ENCODE measurements at places on chromosomes 12 and 14. TPM values are rescaled to one million over a fixed set of nuclear protein-coding genes. Genes with fewer than 3 reads are reported as not detected.
A peak's percentile ranks its signal among the peaks of the same experiment; 100 is the strongest.

- H3K36me3 ChIP-seq = no peaks in the 10 kb centered on the region
- H3K27me3 ChIP-seq = no peaks in the 10 kb centered on the region
- DNase-seq = no peak
- H3K4me3 ChIP-seq = no peak overlapping the region
- H3K27ac ChIP-seq = no peak overlapping the region
Measured at GRCh38 chr14:92471919-92472318, 41.7 kb upstream of the RIN3 start.

GRCh38 chr12:114439261-114439683, 33.3 kb upstream of the TBX5 start:
- H3K27me3 ChIP-seq = peaks cover 11% of the 10 kb centered on the region
- H3K4me3 ChIP-seq = no peak overlapping the region
- H3K27ac ChIP-seq = no peak overlapping the region
- no peaks in the 10 kb centered on the region for H3K36me3 ChIP-seq
- DNase-seq = no peak
- no peaks in the 10 kb centered on the region for H3K4me1 ChIP-seq

TSHR gene
- not detected for total RNA-seq

DNA sequence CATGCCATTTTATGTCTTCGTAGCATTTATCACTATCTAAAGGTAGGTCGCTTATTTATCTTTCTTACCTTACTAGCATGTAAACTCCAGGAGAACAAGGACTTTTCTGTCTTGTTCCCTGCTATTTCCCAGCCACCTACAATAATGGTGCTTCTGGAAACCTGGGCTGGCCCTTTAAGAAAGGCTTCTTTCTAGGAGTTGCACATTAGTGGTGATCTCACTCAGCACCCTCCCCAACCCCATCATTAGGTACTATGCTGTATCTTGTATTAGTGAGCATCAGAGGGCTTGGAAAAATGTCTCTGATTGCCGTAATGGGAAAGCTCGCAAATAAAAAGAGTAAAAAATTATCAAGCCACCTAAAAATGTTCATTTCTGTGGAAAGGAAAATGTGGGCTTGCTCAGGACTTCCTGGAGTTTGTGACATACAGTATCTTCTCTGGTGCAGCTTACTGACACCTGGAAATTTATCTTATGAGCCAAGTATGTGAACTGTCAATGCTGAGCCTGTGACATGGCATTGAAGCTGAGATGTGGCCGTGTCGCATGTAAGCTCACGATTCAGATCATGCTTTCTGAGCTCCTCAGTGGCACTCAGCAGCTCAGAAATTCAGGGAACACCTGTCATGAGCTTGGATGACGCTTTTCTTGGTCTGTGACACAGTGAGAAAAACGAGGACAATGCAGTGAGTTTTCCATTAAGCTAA, 12.4 kb downstream of the CCDC92 start:
- no peak overlapping the region for H3K4me3 ChIP-seq
- no peaks in the 10 kb centered on the region for H3K4me1 ChIP-seq
- H3K27ac ChIP-seq = no peak overlapping the region
- DNase-seq = no peak

DNA sequence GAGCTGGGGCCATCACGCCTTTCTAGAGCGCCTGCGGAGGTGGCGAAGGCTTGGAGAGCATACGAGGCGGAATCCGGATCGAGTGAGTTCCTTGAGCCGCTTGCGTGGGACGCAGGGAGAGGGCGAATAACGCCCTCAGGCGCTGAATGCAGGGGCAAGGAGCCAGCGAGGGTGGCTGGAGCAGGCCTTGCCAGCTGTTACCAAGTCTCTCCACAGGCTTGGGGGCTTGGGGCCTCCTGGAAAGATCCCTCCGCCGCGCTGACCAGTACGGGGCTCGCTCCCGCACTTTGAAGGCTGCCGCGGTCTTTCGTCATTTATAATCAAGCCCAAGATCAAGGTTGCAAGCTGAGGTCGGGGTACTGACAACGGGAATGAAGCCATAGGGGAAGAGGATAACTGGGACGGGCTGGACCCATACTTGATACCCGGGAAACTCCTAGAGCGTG, 1.2 kb downstream of the FLRT2 start:
- peak overlapping the region; percentile 59 for H3K27ac ChIP-seq
- peak; percentile 49 for DNase-seq
- H3K27me3 ChIP-seq = peaks cover 31% of the 10 kb centered on the region
- H3K4me3 ChIP-seq = peak overlapping the region; percentile 23

GRCh38 chr12:53456654-53457366, 4.9 kb downstream of the PCBP2 start:
- H3K4me1 ChIP-seq = no peaks in the 10 kb centered on the region
- no peaks in the 10 kb centered on the region for H3K27me3 ChIP-seq
- no peak for DNase-seq
- no peak overlapping the region for H3K27ac ChIP-seq
- peaks cover 3% of the 10 kb centered on the region for H3K36me3 ChIP-seq

DNA sequence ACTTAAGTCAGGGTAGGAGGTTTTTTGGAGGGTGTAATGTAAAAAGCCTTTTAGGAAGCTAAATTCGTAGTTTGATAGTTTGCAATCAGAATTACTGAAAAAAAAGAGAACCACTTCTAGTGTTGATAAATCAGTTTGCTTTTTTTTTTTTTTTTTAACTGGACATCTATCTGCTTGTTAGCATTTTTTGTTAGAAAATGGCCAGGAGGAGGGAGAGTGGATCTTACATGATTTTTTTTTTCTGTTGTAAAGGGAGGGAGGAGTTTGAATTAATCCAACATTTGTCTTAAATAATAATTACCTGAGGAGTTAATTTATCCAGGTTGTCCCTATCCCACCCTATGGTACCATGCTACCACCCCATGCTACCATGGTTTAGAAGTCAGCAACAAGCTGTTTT, 1.2 kb downstream of the FBXO34 start:
- peak overlapping the region; percentile 90 for H3K4me3 ChIP-seq
- peaks cover 5% of the 10 kb centered on the region for H3K4me1 ChIP-seq
- peak overlapping the region; percentile 89 for H3K27ac ChIP-seq
- DNase-seq = no peak
- H3K27me3 ChIP-seq = no peaks in the 10 kb centered on the region

DNA sequence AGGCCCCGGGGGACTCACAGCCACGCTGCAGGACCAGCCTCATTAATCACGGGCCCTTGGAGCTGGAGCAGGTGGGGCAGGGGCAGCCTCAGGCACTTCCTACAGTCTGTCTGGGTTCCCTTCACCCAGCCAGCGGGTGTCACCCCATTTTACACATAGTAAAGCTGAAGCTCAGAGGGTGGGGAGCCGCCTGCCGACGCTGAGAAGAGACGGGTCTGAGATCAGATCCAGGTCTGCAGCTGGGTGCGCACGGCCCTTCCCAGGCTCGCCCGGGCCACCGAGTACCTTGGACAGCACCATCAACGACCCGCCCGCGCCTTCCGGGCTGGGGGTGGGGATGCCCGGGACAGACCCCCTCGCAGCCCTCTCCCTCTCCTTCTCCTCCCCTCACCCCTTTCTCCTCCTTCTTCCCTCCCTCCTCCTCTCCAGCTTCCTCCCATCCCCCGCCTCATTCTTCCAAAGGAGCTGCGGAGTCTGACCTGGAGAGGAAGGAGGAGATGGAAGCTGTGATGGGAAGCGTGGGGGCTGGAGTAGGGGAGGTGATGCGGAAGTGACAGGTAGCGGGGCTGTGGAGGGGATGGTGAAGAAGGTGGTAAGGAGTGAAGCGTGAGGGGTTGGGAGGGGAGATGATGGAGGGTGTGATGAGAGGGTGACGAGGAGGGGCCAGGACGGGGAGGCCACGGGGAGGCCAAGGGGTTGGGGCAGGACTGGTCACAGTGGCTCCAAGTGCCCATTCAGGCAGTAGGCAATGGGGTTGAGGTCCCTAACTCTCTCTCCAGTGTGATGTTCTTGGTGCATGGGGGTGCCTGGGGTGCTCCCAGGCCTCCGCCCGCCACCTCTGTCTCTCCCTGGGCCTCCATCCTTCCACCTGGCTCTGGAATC, 8.8 kb downstream of the DTX1 start:
- no peaks in the 10 kb centered on the region for H3K36me3 ChIP-seq
- no peak overlapping the region for H3K4me3 ChIP-seq
- H3K27me3 ChIP-seq = no peaks in the 10 kb centered on the region
- DNase-seq = no peak
- no peak overlapping the region for H3K27ac ChIP-seq
- no peaks in the 10 kb centered on the region for H3K4me1 ChIP-seq

- H3K27ac ChIP-seq = no peak overlapping the region
- H3K36me3 ChIP-seq = no peaks in the 10 kb centered on the region
- no peaks in the 10 kb centered on the region for H3K27me3 ChIP-seq
- no peak overlapping the region for H3K4me3 ChIP-seq
- no peaks in the 10 kb centered on the region for H3K4me1 ChIP-seq
Measured at GRCh38 chr12:58479401-58479800, 440.9 kb downstream of the LRIG3 start.

DNA sequence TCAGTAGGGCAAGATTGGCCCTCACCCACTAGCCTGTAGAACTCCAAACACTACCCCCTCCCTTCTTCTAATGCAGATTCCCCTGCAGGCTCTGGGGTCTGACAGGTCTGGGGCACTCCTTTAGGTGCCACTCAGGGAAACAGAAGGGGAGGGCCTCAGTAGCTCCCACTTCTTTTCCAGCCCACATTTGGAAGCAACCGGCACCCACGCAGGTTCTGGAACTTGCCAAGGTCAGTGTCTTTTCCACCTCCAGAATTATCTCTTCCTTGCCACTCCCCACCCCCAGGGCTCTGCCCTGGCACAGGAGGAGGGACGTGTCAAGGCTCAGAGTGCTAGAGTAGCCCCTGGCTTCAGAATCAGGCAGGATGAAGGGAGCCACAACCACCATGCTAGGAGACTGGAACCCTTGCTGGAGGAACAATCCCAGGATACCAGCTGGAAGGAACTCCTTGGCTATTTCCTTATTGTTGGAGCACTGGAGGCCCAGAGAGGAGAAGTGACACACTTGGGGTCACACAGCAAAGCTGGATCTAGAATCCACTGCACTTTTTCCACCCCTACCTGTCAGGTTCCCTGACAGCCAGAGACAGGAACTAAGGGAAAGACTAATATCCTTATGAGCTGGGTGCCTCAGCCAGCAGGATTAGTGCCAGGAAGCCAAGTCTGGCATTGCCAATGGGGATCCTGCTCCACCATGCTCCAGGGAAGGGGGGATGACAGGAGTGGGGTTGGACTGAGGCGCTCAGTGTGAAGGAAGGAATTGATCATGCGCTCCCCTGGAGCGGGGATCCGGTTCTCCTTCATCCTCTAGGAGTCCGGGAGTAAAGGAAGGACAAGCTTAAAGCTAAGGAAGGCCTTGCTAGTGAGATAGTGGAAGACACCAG, 1.8 kb upstream of the FIGNL2 start:
- no peak overlapping the region for H3K4me3 ChIP-seq
- no peaks in the 10 kb centered on the region for H3K36me3 ChIP-seq
- H3K4me1 ChIP-seq = peaks cover 24% of the 10 kb centered on the region

TRHDE gene
- total RNA-seq = 3.3 TPM

GRCh38 chr12:126346087-126346486, 1280.9 kb downstream of the AACS start:
- DNase-seq = no peak
- H3K4me3 ChIP-seq = no peak overlapping the region
- no peaks in the 10 kb centered on the region for H3K36me3 ChIP-seq
- no peaks in the 10 kb centered on the region for H3K27me3 ChIP-seq

DNA sequence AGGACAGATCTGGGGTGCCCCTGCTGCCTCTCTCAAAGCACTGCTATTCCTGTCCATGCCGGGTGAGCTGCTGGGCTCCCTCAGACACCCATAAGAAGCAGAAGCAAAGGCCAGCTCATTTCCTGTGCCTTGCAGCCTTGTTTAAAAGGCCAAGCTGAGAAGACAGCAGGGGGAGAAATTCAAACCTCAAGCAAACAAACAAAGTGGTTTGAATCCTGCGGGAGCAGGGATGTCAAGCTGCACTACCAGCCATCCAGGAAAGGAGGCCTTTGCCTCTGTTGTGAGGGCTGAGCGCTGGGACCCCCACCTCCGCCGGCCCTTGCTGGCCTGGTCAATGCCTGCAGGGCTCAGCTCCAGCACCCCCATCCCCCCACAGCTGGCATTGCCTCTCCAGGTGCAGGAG, 176.5 kb downstream of the PIWIL1 start:
- H3K27me3 ChIP-seq = no peaks in the 10 kb centered on the region
- no peak for DNase-seq
- no peak overlapping the region for H3K4me3 ChIP-seq
- no peak overlapping the region for H3K27ac ChIP-seq

- no peaks in the 10 kb centered on the region for H3K4me1 ChIP-seq
- H3K27ac ChIP-seq = peak overlapping the region; percentile 77
- peak; percentile 90 for DNase-seq
Measured at GRCh38 chr12:49662998-49663843, 39.9 kb downstream of the PRPF40B start.

C3AR1 gene
- 1.7 TPM for total RNA-seq

SCN8A gene
- total RNA-seq = not detected

DNA sequence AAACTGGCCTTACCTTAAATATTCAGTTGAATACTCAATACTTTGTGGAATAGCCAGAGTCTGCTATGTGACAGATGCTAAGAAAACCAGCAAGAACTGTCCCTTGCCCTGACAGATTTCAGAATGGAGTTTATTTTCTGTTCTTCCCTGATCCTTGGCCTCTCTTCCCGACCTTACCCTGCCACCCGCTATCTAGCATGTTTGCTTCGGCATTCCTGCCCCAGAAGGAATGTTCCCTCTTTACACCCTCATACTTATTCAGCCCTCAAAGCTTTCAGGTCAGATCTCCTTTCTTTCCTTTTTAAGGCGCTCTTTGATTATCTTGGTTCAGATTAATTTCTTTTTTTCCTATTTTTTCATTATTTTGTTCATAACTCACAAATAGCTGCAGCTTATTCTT, 21.8 kb downstream of the SUSD6 start:
- H3K4me1 ChIP-seq = peaks cover 60% of the 10 kb centered on the region
- no peaks in the 10 kb centered on the region for H3K36me3 ChIP-seq
- no peak for DNase-seq
- H3K27me3 ChIP-seq = no peaks in the 10 kb centered on the region
- no peak overlapping the region for H3K4me3 ChIP-seq
- H3K27ac ChIP-seq = no peak overlapping the region

DNA sequence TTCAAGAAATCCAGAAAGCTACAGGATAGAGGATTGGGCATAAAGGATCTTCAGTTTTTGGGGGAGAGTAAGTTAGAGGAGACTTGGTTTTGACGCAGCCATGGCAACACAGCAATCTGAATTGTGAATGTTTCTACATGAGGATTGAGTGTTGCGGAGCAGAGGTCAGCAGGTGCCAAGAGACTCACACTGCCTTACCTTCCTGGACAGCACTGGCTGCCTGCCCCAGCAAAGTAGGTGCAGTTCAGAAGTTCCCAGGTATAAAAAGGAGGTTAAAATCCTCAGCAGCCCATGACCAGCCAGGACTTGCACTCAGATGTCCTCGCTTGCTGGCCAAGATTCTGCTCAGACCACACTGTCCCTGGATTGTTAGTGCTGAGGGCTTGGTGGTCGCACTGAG, 371.1 kb downstream of the DPF3 start:
- no peaks in the 10 kb centered on the region for H3K27me3 ChIP-seq
- peak; percentile 13 for DNase-seq
- no peak overlapping the region for H3K4me3 ChIP-seq
- H3K27ac ChIP-seq = no peak overlapping the region
- H3K4me1 ChIP-seq = no peaks in the 10 kb centered on the region

GRCh38 chr12:11509326-11509725, 114.0 kb upstream of the PRB2 start:
- H3K27ac ChIP-seq = no peak overlapping the region
- no peak overlapping the region for H3K4me3 ChIP-seq
- no peaks in the 10 kb centered on the region for H3K36me3 ChIP-seq
- H3K27me3 ChIP-seq = no peaks in the 10 kb centered on the region

PRH2 gene
- total RNA-seq = not detected

MMP17 gene
- total RNA-seq = 32.2 TPM

- H3K4me3 ChIP-seq = no peak overlapping the region
- no peak for DNase-seq
- no peaks in the 10 kb centered on the region for H3K36me3 ChIP-seq
- H3K27ac ChIP-seq = no peak overlapping the region
Measured at GRCh38 chr14:51538973-51539372, 112.7 kb upstream of the FRMD6 start.

RNASE13 gene
- not detected for total RNA-seq

B3GNT4 gene
- total RNA-seq = not detected

All from Peyer's patch (tissue), 4 donors.